NCI-H2081 treated with DMSO at 0.1 percent for 48 hours (cell line): ENCODE measurements at places on chromosomes 1 and 21.

GRCh38 chr1:227325156-227325555 lies 6.9 kb upstream of the CDC42BPA start:
- no peak for DNase-seq

DNA sequence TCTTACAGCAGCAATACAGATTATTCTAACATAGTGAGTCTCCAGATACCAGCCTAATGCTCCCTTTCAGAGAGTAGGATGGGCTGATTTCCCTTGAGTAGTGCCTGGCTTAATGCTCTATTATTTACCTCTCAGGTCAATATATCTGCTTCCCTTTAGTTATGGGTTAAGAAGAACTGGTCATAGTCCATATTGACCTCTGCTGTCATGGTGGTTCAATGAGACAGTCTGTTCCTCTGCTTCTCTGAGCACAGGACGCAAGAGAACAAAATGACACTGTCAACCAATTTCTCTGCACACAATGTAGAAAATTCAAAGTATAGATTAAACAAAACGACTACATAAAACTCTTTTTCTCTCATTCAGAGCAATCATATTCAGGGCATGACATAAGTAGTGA lies 2.9 kb downstream of the MRAP start:
- DNase-seq, result no peak

- no peak for DNase-seq
These were observed 378.4 kb downstream of the SETD4 start for GRCh38 chr21:35681946-35682345.

DNA sequence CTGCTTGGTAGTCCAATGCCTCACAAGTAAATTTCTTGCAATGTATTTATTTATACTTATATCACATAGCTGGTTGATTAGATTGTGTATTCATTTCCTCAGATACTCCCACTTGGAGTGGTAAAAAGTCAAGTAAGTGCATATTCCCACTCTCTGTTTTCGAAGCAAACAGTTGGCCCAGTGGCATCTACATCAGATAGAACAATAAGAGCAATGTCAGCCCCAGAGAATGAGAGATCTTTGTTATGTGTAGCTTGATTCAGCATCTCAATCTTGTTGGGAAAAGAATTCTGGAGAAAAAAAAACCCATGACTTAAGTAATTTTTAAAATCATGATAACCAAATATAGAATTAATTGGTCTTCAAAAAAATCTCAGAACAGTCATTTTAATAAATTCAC lies 25.5 kb downstream of the RGL1 start:
- DNase-seq, result no peak

DNA sequence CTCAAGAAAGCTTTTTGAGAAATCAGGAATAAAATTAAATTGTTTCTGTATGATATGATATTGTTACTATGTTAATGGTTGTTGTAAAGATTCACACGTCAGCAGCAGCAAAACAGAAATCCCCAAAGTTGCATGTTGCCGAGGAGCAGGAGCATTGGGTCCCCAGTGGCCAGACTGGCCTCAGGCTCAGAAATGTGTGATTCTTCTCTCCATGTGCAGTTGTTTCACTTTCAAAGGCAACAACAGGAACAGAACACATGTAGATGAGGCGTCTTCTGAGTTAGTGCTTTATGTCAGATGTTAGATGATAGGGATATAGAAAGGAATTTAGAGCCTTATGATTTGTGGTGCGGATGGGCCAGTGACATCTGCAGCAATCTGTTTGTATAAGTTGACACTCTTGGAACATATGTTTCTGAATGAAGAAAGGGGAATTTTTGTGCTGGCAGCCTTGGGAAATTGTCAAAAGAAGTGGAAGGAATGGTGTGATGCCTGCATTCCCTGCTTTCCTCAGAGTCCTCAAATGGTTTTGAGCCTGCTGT lies 2.1 kb upstream of the TTLL7 start:
- no peak for DNase-seq
